ENCODE measurements at places on chromosomes 2 and 18.

- DNase-seq = no peak
Observed at GRCh38 chr2:115976916-115977315, 1534.5 kb downstream of the DPP10 start.

GRCh38 chr2:96409081-96409819 lies 73.7 kb downstream of the NCAPH start:
- no peak for DNase-seq

- DNase-seq = no peak
Observed at GRCh38 chr2:164979113-164979512, 23.8 kb upstream of the SLC38A11 start.

- DNase-seq = no peak
Observed at GRCh38 chr2:237868631-237869342, 9.4 kb downstream of the RAMP1 start.

- no peak for DNase-seq
Observed at GRCh38 chr2:212451786-212452231, 86.8 kb downstream of the ERBB4 start.
